Activated T-helper 9 cell treated with anti-CD3 and anti-CD28 coated beads, Interleukin-2, amount 50 U/mL, for 16 hours (primary cell): ENCODE measurements at places on chromosomes 4 and X.

DNA sequence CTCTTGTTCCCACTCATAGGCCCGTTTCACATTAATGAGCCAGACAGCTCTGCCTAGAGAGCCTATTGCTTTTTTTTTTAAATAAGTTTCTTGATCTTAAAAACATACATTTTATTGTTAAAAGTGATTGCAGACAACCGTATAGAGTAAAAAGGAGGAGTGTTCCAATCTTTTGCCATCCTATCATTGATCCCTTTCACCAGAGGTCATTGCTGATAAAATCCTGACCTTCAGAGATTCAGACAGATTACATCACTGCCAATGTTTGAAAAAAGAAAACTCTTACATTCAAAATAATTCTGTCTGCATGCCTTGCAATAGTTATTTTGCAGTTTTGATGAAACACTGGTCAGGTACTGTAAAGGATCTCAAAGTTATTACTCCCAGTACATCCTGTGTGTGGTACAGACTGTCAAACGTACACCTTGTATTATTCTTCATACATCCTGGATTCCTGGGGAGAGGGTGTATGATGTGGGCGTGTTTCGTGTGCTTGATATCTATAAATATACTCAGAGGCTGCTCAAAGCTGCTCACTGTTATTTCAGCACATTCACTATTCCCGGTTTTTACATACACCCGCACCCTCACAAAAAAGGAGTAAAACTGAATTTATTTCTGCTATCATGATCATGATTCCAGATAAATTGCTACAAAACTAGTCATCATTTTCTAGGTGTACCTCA lies 15.4 kb upstream of the KLHL2 start:
- DNase-seq: no peak

GRCh38 chrX:3293251-3293650 lies 53.2 kb downstream of the MXRA5 start:
- no peak for DNase-seq

GRCh38 chrX:96705905-96706304 lies 21.3 kb downstream of the DIAPH2 start:
- no peak for DNase-seq

GRCh38 chr4:86967073-86967472 lies 32.3 kb downstream of the AFF1 start:
- DNase-seq: no peak

DNA sequence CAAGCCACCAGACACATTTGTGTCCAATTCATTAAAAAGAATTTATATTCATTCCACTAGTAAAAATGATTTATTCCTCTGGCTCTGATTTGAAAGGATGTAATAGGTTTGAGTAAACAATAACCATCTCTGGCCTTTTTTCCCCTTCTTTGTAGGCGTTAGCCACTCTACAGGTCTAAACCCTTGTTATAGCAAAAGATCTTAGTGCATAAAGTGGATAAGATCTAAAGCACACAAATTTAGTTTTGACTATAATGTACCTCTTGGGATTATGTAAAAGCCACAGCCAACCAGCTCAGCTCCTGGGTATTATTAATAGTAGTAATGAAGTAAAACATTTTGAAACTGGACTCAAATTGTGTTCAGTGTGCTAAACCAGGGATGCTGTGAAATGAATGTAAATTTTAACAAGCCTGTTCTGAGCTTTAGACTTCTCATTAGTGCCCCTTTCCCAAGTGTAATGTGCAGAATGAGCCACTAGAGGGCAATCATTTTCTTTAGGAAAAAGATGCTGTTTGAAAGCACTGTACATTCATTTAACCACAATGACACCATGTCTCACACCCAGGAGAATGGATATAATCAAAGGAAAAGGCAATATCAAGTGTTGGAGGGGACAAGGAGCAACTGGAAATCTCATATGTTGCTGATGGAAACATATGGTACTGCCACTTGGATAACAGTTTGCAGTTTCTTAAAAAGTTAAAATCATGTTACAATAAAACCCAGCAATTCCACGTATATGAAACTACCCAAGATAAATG lies 69.7 kb downstream of the KLHL8 start:
- DNase-seq: no peak
